ENCODE measurements at places on chromosomes 11 and 22. TPM values are rescaled to one million over a fixed set of nuclear protein-coding genes. Genes with fewer than 3 reads are reported as not detected.

- no peak for DNase-seq
- H3K27ac ChIP-seq = peak overlapping the region; percentile 51
- H3K4me3 ChIP-seq = peak overlapping the region; percentile 78
- no peaks in the 10 kb centered on the region for H3K27me3 ChIP-seq
Measured at GRCh38 chr11:116986521-116987105, 111.6 kb downstream of the SIK3 start.

GRCh38 chr22:19048531-19048930 lies 73.7 kb downstream of the DGCR2 start:
- peaks cover 13% of the 10 kb centered on the region for H3K4me1 ChIP-seq
- no peak for DNase-seq
- peaks cover 10% of the 10 kb centered on the region for H3K36me3 ChIP-seq
- no peak overlapping the region for H3K27ac ChIP-seq
- no peaks in the 10 kb centered on the region for H3K27me3 ChIP-seq

The HEPHL1 gene
- not detected for total RNA-seq

The MB gene
- not detected for total RNA-seq

DNA sequence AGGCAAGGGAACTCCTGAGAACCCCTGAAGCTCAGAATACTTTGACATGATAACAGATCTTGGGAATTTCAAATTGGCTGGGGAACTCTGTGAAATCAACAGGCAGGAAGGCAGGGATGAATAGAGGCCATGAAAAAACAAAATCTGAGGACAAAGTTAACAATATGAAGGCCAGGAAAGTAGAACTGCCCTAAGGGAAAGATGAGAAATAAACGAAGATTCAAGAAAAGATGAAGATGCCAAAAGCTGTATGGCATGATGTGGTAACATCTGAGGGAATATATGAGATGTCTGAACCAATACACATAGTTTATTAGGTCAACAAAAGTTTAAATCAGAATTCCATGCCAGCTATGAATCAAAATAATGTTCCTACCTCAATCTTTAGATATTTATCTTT lies 25.0 kb downstream of the SERGEF start:
- H3K4me3 ChIP-seq = no peak overlapping the region
- peaks cover 17% of the 10 kb centered on the region for H3K36me3 ChIP-seq
- no peaks in the 10 kb centered on the region for H3K27me3 ChIP-seq
- H3K4me1 ChIP-seq = peaks cover 11% of the 10 kb centered on the region

GRCh38 chr22:28279888-28280287 lies 360.8 kb upstream of the PITPNB start:
- no peaks in the 10 kb centered on the region for H3K4me1 ChIP-seq
- no peak overlapping the region for H3K27ac ChIP-seq
- no peak overlapping the region for H3K4me3 ChIP-seq
- DNase-seq = no peak

DNA sequence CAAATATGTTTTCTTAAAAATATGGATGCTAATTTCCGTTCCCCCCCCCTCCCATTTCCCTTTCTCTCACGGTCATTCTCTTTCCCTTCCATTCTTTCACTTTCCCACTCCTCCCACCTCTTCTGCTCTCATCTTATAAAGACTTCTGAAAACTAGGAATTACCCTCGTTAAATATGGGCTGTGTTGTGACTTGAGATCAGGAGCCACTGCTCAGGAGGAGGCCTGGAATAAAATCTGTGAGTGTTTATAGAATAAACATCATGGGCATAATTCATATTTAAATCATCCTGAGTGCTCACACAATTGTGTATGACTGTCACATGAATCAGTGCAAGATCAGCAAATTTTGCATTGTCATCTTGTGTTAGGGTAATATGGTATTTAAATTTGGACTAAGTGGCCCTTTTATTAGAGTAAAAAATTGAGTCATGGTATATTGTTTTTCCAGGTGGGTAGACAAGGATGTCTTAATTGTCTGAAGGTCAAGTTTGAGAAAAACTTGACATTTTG lies 208.0 kb downstream of the DDX10 start:
- no peak for DNase-seq
- H3K4me1 ChIP-seq = no peaks in the 10 kb centered on the region
- no peak overlapping the region for H3K27ac ChIP-seq
- H3K36me3 ChIP-seq = peaks cover 3% of the 10 kb centered on the region
- H3K4me3 ChIP-seq = no peak overlapping the region

- peaks cover 37% of the 10 kb centered on the region for H3K4me1 ChIP-seq
- H3K27ac ChIP-seq = no peak overlapping the region
- peaks cover 3% of the 10 kb centered on the region for H3K36me3 ChIP-seq
- DNase-seq = no peak
- peak overlapping the region; percentile 74 for H3K4me3 ChIP-seq
Measured at GRCh38 chr22:46373921-46374662, 38.6 kb downstream of the TRMU start.
